NB4 (cell line): ENCODE measurements at places on chromosomes 12 and 14.

- DNase-seq, result no peak
Measured at GRCh38 chr12:24285448-24285847, 336.0 kb upstream of the SOX5 start.

GRCh38 chr12:27273114-27273513 lies 29.0 kb downstream of the STK38L start:
- DNase-seq, result no peak

DNA sequence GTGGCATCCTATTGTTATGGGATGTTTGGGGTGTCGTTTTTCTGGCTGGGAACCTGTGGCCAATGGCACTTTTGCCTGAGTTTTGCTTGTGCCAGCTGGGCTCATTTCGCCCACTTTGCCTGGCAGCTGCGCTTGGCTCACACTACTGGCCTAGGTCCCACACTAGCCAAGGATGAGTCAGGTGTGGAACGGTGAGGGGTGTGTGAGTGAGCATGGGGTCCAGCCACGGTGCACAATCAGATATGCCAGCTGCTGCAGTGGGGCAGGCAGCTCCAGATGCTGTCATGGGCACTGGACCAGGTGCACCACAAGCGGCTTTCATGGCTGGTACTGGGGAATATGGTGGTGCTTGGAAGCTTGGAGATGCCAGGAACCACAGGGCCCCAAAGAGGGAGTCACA lies 21.5 kb downstream of the TRHDE start:
- no peak for DNase-seq

DNA sequence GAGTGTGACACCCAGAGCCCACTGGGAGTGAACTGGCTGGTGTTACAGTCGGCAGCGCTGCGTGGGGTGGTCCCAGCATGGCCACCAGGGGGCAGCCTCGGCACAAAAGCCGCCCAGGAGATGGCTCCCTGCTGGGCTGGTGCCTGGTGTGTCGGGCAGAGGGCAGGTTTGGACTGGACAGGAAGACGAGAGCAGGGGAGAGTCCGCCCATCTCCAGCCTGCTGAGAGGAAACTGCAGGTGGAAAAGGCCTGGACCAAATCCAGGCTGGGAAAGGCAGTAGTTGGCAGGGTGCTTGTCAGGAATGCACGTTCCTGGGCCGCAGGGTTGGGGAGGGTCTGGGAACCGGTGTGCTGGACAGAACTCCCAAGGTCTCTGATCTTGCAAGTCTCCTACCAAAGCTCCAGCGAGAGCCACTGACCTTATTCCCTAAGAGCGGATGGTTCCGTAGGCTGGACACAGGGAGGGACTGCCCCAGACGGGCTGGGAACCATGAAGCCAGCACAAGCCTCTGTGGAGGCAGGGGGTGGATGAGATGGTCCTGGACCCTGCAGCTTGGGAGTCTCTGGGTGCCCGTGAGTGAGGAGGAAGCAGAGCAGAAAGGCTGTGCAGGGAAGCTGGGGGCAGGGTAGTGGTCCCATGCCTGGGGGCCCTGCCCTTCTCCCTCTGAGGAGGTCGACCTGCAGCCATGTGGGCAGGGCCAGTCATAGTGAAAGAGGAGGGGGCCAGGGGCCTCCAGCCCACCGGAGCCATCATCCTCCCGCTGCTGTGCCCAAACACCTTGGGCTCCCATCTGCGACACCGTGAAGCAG lies 1.8 kb downstream of the AHNAK2 start:
- DNase-seq, result peak; percentile 80

DNA sequence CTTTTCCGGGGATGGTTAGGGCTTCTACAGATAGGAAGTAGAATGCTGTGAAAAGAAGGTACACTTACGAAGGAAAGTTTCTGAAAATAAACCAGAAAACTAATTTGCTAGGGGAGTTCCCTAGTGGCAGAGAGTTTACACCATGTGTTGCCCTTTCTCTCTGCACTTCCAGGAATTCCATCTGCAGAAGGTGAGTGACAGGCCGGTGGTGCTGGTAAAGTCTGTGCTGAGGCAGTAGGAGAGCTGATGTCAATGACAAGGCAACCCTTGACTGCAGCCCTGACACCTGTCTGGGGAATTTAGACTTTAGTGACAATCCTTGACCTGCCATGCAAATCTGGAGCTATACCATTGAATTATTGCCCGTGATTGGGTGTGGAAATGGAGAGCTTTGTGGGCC lies 687.8 kb downstream of the NRXN3 start:
- DNase-seq, result no peak

DNA sequence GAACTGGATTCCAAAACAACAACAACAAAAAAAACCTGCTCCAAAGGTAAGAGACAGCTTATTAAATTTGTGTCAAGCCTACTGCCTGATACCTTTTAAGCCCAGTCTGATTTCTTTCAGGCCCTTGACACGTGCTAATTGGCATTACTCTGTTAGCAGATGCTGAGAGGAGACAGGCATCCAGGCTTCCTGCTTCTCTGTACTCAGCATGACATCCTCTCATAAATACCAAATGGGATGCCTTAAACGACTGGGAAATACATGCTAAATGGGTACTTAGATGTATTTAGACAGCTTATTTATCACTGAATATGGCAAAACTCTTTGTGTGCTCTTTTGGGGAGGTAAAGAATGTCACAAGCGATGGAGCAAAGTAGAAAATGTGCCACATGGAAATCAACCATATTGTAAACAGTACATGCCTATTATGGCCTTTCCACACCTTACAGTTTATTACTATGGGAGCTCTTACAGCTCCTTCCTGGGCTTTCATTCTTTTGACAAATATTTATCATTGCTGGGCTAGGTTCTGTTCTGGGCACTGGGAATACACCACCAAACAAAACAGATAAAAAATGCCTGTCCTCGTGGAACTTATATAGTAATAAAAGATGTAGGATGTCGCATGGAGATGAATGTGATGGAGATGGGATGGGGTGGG lies 11.5 kb upstream of the PCED1B start:
- DNase-seq, result no peak

DNA sequence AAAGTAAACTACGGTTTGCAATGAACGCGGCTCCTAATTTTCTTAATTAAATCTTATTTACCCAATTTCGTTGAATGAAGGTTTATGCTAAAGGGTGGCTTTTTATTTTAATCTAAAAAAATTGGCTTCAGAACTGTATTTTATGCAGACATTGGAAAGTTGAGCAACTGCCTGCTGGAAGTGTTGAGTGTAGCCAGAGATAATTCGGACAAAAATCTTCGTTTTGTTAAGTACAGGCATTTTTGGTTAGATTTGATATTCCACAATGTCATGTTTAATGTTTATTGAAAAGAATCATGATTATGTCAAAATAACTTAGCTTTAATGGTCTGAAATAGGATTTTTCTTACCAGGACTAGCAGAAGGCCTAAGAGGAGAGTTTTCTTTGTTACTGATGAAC lies 875 bp downstream of the IRAK3 start:
- DNase-seq, result no peak

- no peak for DNase-seq
Measured at GRCh38 chr14:38003746-38004609, 203.7 kb upstream of the SSTR1 start.

DNA sequence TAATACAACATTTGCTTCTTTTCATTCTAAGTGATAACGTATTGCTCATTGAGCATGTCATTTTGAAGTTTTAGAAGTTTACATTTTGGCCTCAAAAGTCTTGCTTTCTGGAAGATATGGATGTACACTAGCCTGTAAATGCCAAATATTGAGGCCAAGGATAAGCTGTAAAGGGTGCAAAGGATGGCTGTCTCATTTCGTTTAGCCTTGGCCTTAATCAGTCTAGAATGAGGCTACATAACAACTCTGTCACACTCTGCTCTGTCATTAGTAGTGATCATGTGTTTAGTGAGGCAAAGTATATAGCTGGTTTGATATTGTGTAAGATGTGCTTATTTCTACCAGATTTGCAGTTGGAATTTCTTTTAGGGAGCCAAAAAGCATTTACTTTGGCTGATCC lies 344.5 kb downstream of the TMTC2 start:
- no peak for DNase-seq

DNA sequence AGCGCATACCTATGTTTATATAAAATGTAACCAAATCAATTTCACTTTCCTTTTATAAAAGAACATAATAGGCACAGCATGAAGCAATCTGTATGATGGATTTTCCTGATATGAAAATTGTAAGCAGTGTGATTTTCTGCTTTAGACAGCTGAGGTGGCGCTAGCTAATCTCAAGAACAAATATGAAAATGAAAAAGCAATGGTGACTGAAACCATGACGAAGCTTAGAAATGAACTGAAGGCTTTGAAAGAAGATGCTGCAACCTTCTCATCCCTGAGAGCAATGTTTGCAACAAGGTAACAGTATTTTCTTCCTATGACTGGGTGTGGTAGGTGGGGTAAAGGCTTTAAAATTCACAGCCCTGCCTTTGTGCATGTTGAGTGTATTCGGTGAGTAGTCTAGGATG lies 65.0 kb upstream of the FGD4 start:
- DNase-seq, result no peak

- DNase-seq, result no peak
Measured at GRCh38 chr12:39309516-39309915, 133.4 kb downstream of the KIF21A start.

DNA sequence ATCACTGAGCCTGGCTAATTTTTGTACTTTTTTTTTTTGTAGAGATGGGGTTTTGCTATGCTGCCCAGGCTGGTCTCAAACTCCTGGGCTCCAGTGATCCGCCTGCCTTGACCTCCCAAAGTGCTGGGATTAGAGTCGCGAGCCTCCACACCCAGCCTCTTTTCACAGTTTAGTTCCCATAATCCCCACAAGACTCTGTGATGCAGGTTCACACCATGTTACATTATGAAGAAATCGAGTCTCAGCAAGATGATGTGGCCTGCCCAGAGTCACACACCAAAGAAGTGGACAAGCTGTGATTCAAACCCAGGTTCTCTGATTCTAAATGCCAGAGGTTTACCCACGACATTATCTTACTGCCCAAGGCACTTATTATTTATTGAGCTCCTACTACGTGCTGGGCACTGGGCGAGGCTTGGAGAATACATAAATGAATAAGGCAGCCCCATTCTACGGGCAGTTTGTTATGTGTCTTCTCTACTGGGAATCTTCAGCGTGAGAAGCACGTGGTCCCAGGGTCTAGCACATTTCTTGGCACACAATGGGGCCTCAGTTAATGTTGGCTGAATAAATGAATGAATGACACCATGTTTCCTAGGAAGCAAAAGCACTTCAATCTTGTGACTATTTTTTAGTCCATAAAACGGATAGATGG lies 23.5 kb upstream of the OASL start:
- DNase-seq, result no peak

DNA sequence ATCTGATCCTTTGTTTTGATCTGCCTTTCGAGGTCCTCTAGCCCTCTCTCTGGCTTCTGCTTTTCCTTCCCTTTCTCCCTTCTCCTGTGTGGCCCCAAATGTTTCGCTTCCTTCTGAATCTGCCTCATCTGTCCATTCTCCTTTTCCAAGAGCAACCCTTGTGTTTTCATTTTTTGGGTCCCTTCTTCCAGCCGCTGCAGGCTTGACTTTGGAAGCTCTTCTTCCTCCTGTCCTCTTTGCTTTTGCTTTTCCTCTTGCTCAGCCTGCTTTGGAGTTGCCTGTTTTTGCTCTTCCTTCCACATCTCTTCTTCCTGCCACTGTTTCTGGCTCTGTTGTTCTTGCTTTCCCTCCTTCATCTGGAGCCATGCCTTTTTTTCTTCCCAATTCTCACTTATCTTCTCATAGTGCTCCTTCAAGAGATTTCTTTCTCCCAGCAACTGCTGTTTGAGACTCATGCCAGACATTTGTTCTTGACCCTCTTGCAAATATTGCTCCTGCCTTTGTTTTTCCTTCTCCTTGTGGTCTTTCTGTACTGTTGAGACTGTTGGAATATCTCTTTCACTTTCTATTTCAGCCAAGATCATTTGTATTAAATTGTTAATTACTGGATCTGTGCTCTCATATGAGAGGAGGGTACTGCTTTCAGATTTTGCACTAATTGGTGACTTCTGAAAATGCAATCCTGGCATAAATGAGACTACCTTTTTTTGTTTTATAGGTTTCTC lies 42.4 kb downstream of the FAM186A start:
- DNase-seq, result no peak

- DNase-seq, result peak; percentile 77
Measured at GRCh38 chr12:2057041-2057794, 4.4 kb downstream of the CACNA1C start.

DNA sequence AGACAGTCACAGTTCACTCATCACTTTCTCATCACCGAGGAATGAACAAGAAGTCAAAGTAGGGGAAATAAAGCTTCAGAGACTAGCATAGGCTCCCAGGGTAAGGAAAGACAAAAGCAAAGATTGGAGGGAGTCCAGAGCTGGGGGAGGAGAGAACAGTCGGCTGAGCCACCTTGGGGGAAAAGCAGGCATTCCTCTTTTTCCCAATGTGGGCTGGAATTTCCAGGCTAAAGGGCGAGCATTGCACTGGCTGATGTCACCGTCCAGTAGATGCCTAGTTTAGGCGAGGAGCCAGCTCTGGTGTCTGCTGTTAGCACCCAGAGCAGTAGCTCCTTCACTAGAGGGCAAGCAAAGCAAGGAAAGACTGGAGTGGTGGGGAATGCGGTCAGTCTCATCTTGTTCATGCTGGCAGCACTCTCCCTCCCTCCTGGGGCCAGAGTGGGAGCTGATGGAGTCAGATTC lies 8.5 kb upstream of the KRT75 start:
- no peak for DNase-seq

GRCh38 chr12:112539221-112539620 lies 120.5 kb downstream of the PTPN11 start:
- no peak for DNase-seq

DNA sequence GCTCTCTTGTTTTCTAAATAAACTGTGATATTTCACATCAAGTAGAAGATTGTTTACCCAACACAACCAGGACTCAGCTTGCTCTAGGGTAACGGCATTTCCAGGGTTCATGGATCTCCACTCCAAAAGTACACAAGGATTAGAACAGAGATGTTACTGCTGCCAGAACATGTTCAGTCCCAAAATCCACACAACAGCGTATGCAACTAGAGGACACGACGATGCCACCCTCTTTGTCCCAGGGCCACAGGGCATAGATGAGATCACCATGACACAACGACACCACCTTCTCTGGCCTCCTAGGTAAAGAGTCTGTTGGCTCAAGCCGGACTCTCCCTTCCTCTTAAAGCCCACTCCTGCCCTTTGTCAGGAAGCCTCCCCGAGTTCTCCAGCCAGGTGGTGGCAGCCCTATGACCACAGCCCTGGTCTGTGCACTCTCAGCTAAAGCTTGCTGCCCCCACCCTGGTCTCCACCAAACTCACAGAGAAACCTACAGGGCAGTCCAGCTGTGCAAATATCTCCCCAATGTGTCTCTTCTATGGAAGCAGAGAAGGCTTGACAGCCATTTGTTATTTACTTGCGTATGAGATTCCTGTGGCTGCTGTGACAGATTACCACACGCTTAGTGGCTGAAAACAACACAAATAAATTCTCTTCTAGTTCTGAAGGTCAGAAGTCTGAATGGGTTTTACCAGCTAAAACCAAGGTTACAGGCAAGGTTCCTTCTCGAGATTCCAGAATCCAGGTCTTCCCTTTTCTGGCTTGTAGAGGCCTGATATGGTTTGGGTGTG lies 10.3 kb downstream of the CLMN start:
- no peak for DNase-seq

- DNase-seq, result peak; percentile 79
Measured at GRCh38 chr14:84036840-84037239, 1493.1 kb upstream of the FLRT2 start.

- DNase-seq, result no peak
Measured at GRCh38 chr12:79689477-79690141, 1.2 kb downstream of the PAWR start.

GRCh38 chr12:26740991-26741390 lies 92.0 kb downstream of the ITPR2 start:
- DNase-seq, result no peak

GRCh38 chr12:41778934-41779333 lies 365.7 kb downstream of the GXYLT1 start:
- DNase-seq, result no peak

GRCh38 chr14:34098045-34098984 lies 147.4 kb upstream of the EGLN3 start:
- DNase-seq, result peak; percentile 24
